ENCODE measurements at places on chromosomes 3 and 15.

GRCh38 chr15:100115711-100116090 lies 226.1 kb downstream of the ADAMTS17 start:
- peak; percentile 97 for DNase-seq

DNA sequence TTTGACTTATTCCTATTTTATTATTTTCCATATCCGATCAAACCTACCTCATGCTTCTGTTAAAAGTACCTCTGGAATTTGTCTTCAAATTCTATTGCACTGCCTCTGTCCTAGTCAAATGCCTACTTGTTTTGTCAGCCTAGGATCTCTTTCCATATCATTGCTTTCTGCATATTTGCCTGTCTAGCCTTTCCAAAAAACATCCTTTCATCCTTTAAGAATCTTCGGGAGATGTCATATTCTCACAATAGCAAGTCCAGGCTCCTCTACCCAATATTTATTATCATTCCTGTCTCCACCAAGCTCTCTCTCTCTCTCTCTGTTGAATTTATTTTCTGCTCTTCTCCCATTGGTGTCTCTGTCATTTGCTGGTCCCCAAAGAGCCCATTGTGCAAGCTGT lies 80.1 kb downstream of the LRRC28 start:
- DNase-seq, result no peak

DNA sequence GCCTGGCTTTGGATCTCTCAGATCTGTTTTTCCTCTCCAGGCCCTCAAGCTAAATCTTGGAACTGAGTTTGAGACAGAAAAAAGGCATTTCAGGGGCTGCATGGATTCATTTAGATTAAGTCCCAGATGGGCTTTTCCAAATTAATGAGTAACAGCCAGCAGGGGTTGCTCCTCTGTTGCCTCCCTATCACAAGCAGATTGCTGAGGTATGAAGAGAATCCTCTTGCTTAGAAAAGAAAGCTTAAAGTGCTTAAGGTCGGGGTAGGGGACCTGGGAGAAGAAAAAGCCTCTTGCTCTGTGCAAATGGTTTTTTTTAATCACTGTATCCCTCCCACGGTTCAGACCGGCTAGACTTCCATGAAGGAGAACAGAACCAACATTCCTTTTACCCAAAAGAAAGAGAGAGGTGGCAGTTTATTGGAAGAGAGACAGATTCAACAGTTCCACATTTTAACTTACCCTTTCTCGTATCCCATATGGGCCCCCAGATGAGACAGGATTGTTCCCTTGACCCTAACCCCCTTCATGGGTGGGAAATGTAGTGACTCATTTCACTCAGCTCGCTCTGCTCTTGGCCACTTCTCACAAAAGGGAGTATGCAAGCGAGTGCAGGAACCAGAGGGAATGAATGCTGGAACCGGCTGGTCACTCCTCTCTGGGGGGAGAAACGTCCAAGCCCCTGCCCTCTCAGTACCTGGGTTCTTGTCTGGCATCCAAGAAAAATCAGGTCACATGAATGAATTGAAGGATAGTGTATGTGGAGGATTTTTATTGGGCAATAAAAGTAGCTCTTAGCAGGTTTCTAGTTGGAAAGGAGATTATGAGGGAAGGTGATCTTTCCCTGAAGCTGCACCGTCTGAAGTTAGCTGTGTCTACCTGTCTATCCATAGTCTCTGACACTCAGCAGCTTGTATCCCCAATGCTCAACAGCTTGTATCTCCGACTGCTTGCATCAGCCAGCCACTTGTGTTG lies 745.2 kb downstream of the SI start:
- DNase-seq, result no peak

DNA sequence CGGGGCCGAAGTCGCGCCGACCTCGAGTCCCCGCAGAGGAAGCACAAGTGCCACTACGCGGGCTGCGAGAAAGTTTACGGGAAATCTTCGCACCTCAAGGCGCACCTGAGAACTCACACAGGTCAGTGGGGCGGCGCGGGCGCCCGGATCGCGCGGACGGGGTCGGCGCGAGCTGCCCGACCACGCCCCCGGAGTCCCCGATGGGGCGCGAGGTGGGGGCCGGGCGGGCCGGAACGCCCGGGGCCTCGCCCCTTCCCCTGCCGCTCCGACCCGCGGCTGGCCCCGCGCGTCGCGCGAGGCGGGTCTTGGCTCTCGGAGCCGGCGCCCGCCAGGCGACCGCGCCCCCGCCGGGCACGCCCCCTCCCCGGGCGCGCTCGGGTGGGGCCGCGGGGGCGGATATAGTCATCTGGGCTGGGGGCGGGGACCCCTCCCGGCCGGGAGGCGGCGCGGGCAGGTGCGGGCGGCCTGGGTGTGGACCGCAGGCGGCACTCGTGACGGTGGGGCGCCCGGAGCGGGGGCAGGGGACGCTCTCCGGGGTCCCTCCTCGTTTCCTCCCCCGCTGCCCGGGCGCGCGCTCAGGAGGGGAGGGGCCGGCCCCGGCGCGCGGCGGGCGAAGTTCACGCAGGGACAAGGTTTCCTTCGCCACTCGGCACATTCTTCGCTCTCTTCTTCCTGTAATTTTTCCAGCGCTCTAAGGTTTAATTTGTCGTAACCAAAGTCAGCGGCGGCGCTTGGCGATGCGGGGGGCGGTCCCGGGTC lies 1.2 kb downstream of the KLF13 start:
- peak; percentile 45 for DNase-seq

- DNase-seq, result no peak
Measured at GRCh38 chr3:124810970-124811369, 76.2 kb downstream of the ITGB5 start.

Data from fibroblast of lung (primary cell).